Stimulated activated memory B cell treated with anti-CD40 and anti-IgM and Interleukin-4, amounts not matched to agents 10 μg/mL and 1 μg/mL and 100 μg/mL, for 72 hours (primary cell): ENCODE measurements at places on chromosomes 1 and 21.

- ATAC-seq, result no peak
Measured at GRCh38 chr1:70656361-70656760, 245.3 kb downstream of the CTH start.

GRCh38 chr21:20083336-20083735 lies 914.9 kb upstream of the NCAM2 start:
- no peak for ATAC-seq

DNA sequence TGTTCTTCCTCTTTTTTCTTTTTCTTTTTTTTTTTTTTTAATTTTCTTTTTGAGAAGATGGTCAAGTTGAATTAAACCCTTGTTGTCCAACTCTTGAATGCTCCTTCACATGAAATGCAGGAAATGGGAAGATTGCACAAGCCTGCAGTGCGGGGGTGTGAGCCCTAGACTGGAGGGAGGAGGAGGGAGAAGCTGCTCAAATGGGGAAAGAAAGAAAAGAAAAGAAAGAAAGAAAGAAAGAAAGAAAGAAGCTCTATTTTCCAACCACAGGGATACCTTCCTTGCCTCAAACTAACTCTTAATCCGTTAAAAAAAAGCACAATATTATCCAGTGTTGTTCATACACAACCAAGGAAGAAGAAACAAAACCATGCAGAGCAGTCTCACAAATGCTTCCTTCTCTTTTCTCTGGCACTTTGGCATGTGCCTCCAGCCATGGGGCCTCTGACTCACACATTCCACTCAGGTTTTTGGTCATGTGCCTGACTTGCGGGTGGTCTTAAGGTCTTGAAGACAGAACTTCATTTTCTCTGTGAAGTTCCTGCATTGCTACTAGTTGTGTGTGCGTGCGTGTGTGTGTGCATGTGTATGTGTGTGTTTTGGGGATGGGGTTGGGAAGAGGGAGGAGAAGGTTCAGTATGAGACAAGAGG lies 276.1 kb downstream of the RPS6KC1 start:
- no peak for ATAC-seq

GRCh38 chr1:175154629-175155472 lies 37.7 kb downstream of the KIAA0040 start:
- peak; percentile 44 for ATAC-seq

DNA sequence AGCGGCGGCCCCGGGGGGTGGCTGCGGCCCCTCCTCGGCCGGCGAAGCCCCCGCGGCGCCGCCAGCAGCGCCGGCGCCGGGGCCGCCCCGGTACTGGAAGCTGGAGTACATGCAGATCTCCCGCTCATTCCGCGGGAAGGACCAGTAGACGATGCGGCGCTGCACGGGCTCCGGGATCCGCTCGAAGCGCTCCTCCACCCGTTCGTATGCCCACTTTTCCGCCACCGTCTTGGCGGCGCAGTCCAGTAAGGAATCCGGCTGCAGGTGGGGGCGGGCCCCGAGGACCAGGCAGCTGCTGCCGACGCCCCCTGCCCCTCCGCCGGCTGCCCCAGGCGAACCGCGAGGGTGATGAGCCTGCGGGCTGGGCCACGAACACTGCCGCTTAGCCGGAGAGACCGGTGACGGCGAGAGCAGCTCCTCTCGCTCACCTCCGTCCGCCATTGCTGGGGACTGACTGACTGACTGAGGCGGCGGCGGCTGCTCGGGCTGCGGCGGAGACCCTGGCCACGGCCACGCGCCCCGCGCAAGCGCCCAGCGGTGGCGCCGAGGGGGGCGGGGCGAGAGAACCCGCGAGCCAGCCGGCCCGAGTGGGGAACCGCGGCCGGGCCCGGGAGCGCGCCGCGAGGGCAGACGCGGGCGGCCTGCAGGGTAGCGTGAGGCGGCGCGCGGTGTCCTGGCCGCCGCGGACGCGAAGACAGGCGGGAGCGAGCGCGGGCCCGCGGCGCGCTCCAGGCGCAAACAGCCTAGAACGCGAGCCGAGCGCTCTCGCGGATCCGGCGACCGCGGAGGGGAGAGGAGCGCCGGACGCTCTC lies at the start of gene ZSWIM5:
TSS of gene ZSWIM5 (minus strand) at position 696 of the 812 bp plus-strand sequence. CDS start at position 441, 255 bp downstream.
- ATAC-seq, result peak; percentile 91

GRCh38 chr21:46357684-46358425 lies 33.9 kb downstream of the PCNT start:
- no peak for ATAC-seq

- ATAC-seq, result no peak
Measured at GRCh38 chr1:9059891-9060744, 9.3 kb downstream of the SLC2A5 start.

GRCh38 chr1:179955287-179955680 lies 674 bp downstream of the CEP350 start:
- no peak for ATAC-seq

DNA sequence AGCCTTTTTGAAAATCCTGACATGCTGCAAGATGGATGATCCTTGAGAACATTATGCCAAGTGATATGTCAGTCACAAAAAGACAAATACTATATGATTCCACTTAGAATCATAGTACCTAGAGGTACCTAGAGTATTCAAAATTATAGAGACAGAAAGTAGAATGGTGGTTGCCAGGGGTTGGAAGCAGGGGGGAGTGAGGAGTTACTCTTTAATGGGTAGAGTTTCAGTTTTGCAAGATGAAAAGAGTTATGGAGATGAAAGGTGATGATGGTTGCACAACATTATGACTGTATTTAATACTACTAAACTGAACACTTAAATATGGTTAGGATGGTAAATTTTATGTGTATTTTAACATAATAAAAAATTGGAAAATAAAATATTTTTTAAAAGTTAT lies 37.9 kb upstream of the PODN start:
- no peak for ATAC-seq

DNA sequence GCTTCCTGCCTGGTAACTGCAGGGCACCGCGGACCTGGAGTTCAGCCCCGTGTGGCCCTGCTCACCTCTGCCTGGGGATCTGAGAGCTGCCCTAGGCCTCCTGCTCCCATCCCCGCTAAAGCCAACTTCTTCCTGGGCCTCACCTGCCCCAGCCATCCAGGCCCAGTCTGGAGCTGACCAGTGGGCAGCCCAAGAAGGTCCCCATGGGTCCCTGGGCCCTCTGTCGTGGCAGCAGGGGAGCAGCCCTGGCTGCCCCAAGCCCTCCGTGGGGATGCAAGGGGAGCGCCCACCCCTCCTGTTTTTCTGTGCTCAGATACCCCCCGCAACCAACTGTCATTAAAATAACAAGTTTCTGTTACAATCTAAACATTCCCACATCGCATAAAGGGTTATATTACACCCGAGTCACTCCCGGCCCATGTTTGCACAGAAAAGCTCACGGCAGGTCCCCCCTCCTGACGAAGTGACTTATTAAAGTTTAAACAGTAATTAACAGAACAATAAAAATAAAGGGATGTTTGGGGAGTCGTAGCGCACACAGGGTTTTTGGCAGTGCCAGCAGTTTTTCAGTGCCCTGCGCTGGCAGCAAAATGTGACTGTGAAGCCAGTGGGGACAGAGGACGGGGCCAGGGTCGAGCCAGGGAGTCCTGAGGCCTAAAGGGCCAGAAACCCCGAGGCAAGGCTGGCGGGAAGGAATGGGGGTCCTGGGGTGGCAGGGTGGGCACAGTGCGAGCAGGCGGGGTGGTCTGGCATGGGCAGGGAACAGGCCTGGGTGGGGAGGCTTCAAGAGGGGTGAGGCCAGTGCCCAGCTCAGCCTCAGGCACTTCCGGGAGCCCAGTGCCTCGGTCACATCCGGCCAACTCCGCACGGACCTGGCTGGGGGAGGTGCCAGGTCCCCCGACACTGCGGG lies 121.5 kb downstream of the CASZ1 start:
- ATAC-seq, result no peak

DNA sequence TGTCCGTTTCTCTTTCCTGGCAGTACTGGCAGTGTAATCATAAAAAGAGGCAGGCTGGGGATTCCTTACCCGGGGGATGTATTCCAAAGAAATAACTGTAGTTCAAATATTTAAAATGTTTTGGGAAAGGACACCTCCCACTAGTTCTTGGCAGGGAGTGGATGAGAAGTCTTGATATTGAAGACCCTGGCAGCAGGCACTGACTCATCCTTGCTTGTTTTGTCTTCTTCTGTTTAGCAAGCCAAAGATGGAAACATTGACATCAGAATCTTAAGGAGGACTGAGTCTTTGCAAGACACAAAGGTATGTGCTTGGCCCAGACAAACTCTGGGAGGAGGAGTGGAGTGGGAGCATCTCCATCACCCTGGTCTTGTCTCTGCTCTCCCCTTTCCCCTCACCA lies 639 bp downstream of the IL20 start:
- no peak for ATAC-seq

DNA sequence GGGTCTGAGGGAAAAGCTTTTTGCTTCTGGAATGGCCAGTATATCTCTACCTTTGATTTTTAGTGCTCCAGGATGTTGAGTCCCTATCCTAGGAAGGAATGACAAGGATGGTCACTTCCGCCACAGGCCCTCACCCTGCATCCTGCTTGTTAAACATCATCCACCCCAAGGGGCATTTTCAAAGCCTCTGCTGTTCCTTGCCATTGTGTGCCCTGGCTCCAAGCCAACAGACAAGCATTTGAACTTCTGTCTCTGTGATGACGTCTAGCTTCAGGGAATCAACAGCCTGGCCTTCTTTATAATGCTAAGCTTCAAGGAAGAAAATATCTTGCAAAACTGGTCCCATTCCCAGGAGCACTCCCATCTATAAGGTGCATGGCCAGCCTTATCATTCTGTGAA lies 12.3 kb upstream of the JAM2 start:
- ATAC-seq, result no peak

- no peak for ATAC-seq
Measured at GRCh38 chr1:95701450-95702173, 467.6 kb downstream of the RWDD3 start.

- ATAC-seq, result no peak
Measured at GRCh38 chr21:15195768-15196167, 131.0 kb upstream of the NRIP1 start.

DNA sequence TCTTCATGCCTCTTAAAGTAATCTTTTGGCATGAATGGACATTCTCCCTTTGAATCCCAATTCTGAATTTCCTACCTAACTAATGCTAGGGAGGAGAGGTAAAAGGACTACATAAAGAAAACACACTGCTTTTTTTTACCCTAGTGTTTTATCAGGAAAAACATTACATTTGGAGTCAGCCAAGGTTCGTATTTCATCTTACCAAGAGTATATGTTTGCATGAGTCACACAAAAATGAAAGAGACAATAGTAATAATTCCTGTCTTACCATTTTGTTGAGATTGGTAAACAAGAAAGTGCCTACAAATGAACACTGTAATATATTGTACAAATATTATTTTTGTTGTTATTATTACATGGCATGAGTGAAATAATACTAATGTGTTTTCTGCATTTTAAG lies 112.9 kb upstream of the WARS2 start:
- no peak for ATAC-seq

DNA sequence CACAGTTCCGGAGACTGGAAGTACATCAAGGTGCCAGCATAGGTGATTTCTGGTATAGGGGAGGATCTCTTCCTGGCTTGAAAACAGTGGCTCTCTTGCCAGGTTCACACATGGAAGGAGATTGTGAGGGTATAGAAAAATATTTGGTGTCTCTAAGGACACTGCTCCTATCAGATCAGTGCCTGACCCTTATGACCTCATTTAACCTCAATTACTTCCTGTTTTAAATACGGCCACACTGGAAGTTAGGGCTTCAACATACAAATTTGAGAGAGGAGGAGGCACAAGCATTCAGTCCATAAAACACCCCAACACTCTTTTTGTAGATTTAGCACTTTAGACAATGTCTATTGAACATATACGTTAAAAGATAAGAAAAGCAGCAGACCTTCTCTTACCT lies 37.0 kb downstream of the COL6A1 start:
- ATAC-seq, result no peak

DNA sequence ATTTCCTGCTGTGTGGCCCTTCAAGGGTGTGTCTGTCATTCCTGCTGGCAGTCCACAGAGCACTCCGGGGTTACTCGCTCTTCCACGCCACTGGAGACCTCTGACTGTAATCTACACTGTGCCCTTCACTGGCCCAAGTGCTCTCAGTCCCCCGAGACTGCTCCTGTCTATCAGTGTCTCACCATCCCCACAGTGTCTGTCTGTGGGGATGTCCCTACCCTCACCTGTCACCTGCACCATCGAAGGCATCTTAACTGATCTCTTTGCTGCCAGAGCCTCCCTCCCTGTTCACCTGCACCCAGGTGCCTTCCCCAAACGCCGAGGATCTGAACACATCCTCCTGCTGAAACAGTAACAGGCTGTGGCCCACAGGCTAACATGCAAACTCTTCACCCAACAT lies 136.7 kb downstream of the MATN1 start:
- no peak for ATAC-seq

DNA sequence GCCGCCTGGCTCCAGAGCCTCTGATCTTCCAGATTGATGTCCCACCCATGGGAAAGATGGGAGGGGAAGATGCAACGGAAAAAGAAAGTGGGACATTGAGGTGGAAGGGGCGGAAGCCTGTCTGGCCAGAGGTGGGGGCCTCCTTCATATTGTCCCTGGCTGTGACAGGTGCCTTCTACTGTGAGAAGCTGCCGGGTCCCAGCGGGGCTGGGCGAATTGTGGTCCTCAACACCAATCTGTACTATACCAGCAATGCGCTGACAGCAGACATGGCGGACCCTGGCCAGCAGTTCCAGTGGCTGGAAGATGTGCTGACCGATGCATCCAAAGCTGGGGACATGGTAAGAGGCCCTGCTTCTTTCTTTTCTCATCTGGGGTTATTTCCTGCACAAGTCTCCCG lies 5.6 kb upstream of the XKR8 start:
- no peak for ATAC-seq

GRCh38 chr1:209023790-209024189 lies 559.7 kb upstream of the CAMK1G start:
- no peak for ATAC-seq

DNA sequence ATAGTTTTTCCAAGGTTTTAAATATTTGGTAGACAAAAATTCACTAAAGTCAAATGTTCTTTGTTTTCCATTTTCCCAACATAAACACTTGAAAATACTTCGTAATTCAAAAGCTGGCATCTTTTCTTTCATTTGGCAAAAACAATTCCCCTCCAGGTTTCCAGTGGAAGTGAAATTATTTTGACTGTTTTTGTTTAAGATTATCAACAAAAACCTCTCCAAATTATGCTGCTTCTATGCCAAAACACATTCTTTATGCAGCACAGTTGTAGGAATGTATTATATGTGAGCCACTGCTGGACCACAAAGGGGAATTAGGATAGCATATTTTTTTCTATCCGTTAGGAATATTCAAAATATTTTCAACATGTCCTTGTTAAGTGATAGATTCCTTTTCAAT lies 44.1 kb downstream of the SLC5A9 start:
- ATAC-seq, result no peak

DNA sequence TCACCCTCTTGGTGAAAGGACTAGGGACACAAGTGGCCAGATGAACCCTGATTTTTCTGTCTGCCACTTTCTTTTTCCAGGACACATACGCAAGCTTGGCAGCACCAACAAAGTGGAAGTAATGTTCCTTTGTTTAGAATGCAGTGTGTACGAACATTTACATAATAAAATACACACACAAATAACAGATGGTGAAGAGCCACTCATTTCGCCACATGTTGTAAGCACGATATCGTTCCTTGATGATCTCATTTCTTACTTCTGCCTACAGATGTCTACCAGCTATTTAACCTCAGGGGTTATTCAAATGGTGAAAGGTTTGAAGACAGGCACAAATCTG lies 670.2 kb upstream of the CXADR start:
- ATAC-seq, result no peak

GRCh38 chr21:25582888-25583287 lies 24.4 kb downstream of the MRPL39 start:
- peak; percentile 10 for ATAC-seq
